ENCODE measurements at places on chromosomes 7 and 10.

DNA sequence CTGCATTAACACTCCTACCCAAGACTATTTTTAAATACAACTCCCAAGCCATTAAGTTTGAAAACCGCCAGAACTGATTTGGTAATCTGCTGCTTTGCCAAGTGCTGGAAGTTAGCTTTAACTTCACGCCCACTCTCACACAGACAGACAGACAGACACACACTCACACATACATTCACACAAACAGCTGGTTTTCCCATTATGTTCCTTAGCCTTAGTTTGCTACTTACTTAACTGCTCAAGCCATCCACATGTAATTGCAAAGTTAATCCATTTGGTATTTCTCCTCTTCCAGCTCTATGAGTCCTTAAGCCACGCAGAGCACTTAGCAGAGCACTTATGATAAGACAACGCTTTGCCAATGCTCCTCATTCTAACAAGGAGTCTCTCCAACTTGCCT, 8.3 kb downstream of the COBL start:
- DNase-seq, result no peak

DNA sequence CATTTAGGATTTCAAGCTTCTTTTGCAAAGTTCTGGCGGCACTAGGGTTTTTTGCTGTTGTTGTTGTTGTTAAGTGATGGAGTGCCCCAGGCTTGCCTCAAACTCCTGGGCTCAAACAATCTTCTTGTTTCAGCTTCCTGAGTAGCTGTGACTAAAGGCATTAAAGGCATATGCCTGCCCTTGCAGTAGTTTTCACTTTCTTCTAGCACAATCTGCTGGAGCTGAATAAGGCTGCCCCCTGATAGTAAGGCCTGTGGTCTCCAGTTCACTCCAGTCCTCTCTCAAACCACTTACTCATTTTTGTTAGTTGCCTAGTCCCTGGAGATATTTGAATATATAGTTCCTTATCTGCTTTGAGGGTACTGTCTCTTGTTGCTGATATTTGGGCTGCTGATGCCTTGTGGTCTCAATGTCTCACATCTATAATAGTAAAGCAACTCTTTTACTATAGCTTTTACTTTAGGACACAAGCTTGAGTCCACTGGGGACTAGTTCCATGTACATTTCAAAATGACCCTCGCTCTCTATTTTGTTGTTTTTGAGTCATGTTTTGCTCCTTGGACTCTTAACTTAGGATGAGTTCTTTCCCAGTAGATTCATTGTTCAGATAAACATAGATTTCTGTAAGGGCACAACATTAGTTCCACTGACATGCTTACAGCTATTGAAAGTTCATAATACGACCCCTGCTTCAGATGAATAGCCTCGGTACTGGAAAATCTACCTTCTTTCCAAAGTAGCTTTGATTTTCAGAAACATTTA, 25.5 kb downstream of the PHF14 start:
- no peak for DNase-seq

DNA sequence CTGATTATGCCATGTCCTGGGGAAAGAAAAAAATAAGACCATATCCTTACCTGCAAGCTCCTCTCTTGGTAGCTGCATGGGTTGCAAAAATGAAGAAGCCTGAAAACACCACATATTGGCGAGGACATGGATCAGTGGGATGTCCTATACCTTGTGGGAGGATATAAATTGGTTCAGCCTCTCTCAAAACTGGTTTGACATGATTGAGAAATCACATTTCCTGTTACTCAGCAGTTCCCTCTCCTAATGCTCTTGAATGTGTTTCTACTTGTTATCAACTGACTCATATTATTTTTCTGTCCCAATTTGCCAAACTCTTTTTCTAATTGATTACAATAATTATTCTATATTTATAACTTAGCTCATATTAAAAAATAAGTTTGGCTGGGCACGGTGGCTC, 380.2 kb downstream of the EXOC4 start:
- DNase-seq, result no peak

GRCh38 chr7:66140924-66141323, 26.3 kb downstream of the CRCP start:
- no peak for DNase-seq

DNA sequence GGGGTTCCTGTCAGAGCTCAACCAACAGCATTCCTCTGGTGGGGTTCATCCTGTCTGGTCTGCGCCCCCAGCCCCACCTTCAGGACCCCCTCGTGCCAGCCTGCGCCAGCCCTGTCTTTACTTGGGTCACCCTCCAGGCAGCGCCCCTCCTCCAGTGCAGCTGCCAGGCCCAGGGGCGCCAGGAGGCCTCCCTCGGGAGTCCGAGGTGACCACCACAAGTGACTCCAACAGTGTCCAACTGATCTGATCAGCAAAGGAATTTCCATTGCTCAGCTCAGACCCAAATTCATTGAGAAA, 10.6 kb downstream of the WDR86 start:
- DNase-seq, result no peak

DNA sequence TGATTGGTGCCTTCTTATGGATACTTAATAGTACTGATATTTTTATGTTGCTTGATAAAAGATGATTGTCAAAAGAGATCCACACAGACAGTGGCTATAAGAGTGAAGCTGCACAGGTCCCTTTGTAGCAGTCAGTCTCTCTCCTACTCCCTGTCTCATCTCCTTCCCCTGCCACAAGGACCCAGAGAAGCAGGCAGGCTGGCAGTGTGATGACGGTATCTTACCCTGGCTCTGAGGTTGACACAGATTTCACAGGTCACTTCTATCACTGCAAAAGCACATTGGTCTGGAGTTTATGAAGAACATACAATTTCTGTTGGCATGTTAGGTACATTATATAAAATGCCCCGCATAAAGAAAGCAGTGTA, 64.4 kb upstream of the AHR start:
- peak; percentile 39 for DNase-seq

DNA sequence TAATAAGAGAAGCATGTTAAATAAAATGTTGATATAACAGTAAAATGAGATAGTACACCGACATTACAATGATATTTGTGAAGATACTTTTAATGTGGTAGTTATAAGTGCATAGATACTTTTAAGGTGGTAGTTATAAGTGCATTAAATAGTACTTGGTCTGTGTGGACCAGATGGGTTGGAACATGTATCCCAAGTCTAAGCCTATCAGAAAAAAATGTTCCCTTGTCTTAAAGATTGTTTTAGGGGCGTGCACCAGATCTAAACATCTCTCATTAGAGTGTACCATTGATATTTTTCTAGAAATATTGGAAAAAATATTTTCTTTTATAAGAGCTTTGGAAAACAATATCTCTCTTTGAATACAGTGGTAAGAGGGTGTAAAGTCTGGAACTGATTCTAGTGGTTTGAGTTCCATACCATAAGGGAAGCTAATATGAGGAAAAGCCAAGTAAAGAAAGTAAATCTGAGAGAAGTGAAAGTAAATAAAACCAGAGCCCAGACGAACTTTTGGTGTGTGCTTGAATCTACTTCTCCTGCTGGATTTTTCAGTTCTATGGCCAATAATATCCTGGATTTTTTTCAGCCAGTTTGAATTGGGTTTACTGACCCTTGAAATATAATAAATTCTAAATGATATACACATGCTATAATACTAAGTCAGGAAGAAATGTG, 175.3 kb downstream of the MBL2 start:
- no peak for DNase-seq

DNA sequence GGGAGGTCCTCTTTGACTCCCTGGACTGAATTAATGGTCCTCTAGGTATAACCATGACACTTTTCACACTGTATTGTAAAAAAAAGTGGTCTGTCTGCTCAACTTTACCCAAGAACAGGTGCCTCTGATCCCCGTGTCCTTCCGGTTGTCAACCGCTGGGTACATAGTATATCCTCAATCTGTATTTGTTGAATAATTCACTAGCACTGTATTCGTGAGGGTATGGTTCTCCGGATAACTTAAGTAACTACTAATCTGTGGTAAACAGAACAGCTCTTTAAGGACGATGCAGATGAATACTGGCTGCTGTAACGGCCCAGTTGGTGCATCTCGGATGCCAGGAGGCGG, 472 bp upstream of the ADAM22 start:
- no peak for DNase-seq

DNA sequence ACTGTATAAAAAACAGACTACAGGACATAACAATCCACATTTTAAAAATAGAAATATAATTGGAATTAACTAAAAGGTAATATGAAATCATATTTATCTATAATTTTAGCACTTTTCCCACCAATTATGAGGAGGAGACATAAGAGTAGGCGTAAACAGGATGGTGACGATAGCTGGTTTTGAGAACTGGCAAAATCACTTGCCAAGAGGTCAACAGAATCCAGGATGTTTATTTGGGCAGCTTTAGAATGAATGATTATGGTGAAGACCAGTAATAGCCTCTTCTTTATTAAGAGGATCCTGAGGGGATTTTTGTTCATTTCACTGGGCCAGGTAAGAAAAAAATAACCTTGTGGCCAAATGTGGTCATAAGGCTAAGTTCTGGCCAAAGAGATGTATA, 67.2 kb downstream of the TPK1 start:
- DNase-seq, result no peak

GRCh38 chr7:7707806-7708205, 10.6 kb downstream of the RPA3 start:
- DNase-seq, result no peak

DNA sequence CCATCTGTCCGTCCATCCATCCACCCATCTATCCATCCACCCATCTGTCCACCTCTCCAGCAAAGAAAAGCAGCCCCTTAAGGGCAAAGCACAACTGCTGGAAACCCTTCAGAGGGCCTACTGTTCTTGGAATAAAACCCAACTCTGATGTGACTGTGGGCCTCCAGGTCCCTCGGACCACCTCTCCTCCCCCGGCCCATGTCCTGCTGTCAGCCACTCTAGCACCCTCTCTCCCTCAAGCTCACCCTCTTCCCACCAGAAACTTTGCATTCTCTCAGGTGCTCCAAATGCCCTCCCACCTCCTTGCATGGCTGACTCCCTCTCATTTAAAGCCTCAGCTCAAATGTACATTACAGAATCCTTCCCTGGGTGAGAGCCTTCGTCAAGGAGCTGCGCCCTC, 110.3 kb downstream of the ARHGAP22 start:
- DNase-seq, result no peak

DNA sequence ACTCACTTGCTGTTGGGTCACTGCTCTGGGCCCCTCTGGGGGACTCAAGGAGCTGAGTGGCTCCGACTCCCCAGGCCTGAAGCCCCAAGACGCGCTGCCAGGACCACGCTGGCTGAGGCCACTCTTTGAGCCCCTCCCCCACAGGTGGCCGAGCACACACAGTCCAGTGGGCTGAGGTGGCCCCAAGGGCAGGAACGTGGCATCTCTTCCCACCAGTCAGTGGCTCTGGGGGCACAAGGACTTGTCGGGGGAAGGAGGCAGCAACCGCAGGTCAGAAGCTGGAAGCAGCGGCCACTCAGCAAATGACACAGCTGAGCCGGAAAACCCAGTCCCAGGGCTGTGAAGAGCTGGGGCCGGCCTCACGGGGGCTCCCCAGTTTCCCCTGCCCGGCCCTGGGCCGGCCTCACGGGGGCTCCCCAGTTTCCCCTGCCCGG, 24.1 kb downstream of the GRIFIN start:
- no peak for DNase-seq

DNA sequence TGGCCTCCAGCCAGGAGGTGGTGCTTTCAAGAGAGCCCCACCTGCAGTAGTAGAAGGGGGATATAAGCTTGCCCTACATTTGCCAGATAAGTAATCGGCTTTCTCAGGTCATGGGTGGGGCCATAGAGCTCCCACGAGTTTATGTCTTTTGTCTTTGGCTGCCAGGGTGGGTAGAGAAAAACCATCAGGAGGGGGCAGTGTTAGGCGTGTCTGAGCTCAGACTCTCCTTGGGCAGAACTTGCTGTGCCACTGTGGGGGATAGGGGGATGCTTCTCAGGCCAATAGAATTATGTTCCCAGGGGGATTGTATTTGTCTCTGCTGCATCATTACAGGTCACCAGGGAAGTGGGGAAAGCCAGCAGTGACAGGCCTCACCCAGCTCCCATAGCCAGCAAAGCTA, 12.3 kb upstream of the MRPS33 start:
- no peak for DNase-seq

GRCh38 chr7:77950548-77950947, 152.0 kb downstream of the PHTF2 start:
- no peak for DNase-seq

- DNase-seq, result no peak
Measured at GRCh38 chr7:1696671-1697498, 26.8 kb downstream of the ELFN1 start.
